ENCODE measurements at places on chromosomes 2 and 18.

DNA sequence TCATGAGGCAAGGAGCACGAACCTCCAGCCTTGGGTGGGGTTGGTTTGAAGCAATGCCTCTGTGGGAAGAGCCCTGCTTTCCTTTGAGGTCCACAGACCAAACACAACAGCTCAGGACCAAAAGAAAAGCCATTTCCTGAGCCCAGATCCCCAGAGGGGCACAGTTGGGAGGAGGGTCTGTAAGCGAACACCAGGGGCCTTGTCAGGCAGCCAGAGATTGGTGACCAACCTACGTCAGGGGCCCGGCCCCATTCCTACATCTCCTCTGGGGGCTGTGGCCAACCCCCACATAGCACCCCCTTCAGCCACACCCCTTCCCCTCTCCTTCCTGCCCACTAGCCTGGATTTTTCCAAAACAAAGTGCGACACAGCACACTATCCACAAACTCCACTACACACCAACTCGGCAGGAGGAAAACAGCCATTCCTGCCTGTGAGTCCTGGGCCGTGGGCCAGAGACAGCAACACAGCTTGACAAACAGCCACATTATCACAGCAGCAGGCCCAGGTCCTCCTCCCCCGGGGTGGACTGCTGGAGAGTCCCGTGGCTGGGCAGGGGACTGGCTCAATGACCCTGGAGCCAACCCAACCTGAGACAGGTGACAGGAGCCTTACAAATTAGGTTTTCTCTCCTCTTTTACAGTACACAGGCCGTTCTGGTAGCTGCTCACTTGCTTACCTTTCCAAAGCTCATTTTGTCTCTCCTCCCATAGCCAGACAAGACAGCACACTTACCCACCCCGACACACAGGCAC, 98.8 kb downstream of the TNS1 start:
- DNase-seq: peak; percentile 90

GRCh38 chr2:112910219-112910618, 746 bp upstream of the IL37 start:
- DNase-seq: no peak

- no peak for DNase-seq
These were observed 37.6 kb downstream of the PROC start for GRCh38 chr2:127455566-127456493.

DNA sequence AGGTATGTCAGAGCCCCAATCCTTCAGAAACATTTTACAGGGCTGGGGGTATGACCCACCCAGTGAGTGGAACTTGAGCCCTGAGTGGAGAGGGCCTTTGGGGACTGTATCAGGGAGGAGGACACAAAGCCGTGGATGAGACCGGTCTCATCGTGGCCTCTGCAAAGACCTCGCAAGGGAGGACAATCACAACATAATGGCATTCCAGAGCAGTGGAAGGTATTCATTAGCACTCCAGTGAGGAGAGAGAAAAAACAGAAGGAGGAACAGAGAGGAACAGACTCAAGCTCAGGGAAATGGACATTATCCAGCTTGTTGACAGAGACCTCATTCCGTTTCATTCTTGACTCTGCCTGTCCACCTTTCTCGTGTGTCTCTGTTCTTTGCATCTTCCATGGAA, 38.8 kb upstream of the CTAGE1 start:
- no peak for DNase-seq
